Stimulated activated CD4-positive, alpha-beta T cell treated with anti-CD3 and anti-CD28 coated beads, Interleukin-15, amount 100 ng/mL, for 1 hour (primary cell): ENCODE measurements at places on chromosomes 2 and 18.

DNA sequence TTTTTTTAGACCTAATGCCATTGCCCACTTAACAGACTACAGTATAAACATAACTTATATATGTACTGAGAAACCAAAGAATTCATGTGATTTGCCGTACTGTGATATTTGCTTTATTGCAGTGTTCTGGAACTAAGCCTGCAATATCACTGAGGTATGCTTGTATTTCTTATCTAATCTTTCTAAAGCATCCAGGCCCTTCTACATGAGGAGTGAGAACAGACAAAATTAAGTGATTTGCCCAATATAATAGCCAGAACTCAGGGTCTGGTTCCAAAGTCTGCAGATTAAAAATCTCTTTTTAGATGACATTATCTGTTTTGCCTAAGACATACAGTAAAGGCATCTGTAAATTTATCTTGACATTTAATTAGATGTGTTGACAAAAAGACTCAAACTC, 41.9 kb downstream of the BMPR2 start:
- DNase-seq, result no peak

- no peak for DNase-seq
Observed at GRCh38 chr2:188975497-188976102, 1.4 kb downstream of the COL3A1 start.

GRCh38 chr18:31612124-31612523, 20.4 kb downstream of the TTR start:
- no peak for DNase-seq

DNA sequence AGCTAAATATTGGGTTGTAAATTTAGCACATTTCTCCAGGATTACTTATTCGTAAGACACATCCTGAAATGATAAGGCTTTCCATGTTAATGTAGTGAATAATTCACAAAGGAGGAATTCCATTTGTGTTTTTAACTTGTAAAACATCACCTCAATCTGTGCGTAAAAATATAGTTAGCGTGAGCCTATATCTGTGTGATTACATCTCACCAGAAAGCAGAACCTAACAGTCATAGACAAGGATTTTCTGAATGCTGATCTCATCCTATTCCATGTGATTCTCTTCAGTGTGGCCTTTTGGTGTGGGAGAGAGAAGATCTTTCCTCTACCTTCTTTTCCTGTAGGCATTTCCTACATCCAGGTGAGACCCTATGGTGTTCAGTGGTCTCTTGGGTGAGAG, 263.2 kb upstream of the RASGRP3 start:
- no peak for DNase-seq

GRCh38 chr18:22337306-22337705, 80.4 kb downstream of the CTAGE1 start:
- no peak for DNase-seq

- no peak for DNase-seq
Observed at GRCh38 chr2:42844901-42845821, 52.8 kb upstream of the HAAO start.

DNA sequence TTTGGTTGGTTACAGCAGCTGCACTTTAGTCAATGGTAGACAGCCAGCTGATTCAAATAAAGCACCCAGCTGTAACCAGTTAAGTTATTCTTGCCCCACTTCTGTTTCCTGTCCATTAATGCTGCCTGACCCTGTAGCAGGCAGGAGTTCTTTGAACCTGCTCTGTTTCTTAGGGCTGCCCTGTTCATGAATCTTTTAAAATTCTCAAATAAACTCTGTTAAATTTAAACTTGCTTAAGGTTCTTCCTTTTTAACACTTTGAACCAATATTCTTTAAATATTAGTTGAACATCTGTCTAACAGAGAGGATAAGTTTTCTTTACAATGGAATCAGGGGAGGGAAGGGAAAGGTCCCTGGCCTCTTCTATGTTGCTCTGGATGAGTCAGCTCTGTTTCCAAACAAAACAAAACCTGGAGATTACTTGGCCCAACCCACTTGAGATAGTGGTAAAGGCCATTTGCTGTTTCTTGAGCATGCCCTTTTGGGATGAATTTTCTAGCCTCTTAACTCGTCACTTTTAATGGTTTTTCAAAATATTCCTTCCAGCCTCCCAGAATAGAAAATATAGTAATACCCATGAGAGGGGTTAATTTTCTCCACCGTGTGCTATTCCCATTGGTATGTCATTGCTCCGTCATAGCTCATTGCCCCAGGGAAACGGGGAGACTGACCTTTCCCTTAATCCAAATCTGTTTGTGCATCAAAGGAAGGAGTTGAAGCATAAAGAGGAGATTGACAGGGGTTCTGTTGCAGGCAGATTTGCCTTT, 112.1 kb upstream of the FHL2 start:
- no peak for DNase-seq

DNA sequence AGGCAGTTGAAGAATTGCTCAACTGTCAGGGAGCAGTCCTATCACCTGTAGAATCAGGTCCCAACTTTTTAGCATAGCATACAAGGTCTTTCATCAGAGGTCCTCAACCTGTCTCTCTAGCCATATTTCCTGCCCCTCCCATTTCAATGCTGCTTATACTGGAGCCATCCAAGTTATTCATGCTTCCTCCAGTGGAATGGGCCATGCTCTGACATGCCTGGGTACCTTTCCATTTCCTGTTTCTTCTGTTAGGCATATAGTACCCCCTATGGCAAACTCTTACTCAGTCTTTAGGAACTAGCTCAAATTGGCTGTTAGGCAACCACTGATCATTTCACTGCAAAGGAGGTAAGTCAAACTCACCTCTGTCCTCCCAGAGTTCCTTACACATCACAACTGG, 51.0 kb upstream of the ABCA12 start:
- no peak for DNase-seq

- no peak for DNase-seq
Observed at GRCh38 chr2:127423478-127423843, 5.2 kb downstream of the PROC start.

DNA sequence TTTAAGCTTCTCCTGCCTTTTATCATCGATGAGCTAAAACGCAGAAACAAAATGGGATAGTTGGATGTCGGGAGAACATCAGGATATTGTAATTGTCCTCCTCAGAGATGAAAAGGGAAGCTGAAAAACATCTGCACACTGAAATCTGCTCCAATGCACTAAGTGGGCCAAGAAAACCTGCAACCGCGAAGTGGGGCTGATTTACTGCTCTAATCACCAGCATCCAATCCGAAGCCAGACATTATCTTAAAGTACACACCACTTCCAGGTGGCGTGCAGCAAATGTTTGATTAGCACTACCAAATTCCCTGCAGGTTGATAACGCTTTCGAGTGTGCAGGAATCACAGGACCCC, 230.3 kb upstream of the SLC14A2 start:
- no peak for DNase-seq

DNA sequence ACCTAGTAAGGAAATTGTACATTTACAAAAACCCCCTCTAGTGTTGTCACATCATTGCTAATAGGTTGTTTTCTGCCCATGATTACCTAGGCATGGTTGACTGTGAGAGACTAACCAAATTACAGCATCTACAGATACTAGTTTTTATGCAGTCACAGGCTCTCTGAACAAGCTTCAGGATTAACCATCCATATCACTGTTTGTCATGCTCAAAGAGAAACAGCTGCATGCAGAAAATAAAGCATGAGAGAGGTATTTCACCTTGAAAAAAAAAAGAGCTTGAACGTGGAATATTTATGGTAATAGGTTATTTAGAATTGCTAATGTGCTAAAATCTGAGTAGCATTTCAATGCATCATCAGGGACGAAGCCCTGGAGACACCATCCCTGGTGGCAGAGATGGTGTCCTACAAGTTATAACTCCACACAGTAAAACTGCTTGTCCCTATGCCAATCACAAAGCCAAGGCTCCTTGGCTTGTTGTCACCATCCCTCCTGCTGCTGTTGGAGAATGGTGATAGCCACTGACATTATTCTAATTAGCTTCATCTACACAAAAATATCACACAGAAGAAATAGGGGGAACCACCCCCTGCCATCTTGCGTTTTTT, 5.4 kb downstream of the NEB start:
- DNase-seq, result no peak

DNA sequence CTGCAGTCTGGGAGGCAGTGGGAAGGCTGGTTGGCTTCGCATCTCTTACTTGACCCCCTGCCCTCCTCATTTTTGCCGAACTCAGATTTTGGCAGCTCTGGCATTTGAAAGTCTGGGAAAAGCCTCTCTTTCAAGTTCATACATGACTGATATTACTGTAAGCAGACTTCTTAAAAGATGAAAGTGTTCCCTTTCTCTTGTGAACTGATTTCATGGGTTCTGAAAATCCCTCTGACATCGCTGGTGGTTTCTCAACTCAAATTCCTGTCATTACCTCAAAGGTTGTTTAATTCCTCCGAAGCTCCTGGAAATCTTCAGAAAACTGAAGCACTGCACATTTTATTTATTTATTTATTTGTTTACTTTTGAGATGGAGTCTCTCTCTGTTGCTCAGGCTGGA, 16.9 kb upstream of the SLC38A11 start:
- DNase-seq, result no peak

GRCh38 chr2:8535469-8535795, 146.4 kb upstream of the ID2 start:
- DNase-seq, result no peak

DNA sequence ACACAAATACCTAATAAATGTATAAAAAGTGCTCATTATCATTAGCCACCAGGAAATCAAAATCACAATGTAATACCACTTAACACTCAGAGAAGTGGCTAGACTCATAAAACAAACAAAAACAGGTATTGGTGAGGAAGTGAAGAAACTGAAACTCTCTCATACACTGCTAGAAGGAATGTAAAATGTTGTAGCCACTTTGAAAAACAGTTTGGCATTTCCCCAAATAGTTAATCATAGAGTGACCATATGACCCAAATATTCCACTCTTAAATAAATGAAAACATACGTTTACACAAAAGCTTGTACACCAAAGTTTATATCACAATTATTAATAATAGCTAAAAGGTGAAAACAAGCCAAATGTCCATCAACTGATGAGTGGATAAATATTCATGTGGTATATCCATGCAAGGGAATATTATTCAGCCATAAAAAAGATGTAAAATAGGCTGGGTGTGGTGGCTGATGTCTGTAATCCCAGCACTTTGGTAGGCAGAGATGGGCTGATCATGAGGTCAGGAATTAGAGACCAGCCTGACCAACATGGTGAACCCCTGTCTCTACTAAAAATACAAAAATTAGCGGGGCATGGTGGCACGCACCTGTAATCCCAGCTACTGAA, 86.2 kb upstream of the COL5A2 start:
- no peak for DNase-seq

GRCh38 chr2:39094717-39095363, 26.0 kb downstream of the SOS1 start:
- no peak for DNase-seq

DNA sequence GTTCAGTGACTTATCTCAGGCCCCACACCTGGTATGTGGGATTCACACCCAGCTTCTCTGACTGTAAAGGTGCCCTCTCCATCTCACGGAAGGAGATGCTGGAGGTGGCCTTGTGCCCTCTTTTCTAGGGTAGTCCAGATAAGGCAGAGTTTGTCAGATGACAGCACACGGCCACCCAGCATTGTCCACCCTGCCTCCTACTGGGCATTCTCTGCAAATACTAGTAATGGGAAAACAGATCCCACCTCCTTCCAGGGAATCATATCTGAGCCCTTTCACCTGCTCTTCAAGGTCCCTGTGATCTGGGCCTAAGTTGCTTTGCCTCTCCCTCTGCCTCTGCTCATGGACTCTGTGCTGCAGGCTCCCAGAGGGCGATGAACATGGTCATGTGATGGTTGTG, 214.7 kb downstream of the CLIP4 start:
- DNase-seq, result no peak

DNA sequence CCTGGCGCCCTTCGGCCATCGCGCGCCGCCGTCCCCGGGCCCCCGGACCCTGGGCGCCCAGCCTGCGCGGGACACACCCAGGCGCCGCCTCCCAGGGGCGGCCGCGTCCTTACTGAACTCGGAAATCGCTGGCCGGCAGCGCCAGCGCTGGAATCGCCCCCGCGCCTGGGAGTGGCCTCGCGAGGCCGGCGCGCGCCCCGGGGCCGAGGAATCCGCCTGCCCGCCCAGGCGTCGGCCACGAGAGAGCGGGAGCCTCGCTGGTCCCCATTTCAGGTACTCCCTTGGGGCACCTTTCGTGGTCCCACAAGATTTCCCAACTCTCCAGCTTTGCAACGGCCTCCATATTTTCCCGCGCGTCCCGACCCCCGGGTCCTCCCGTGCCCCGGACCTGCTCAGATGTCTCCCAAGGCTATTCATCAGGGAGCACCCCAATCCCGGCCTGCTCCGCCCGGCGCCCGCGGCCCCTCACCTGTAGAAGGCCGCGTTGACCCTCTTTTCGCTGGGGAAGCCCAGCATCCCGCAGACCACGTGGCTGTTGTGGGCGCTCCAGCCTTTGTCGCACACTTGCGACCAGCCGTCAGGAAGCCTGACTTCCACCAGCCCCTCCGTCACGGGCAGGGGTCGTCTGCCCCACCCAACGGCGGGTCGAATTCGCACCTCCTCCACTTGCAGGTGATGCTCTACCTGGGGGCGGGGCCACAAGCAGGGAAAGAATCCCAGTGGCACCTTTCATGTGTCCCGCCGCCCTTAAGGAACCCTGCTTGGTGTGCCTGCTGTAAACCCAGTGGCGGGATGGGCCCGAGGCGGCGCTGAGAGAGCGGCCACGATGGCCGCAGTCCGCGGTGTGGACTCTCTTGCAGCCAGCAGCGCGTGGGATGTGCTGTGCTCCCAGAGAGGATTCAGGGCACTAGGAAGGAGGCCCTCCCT, 4.6 kb downstream of the LOXL3 start:
- DNase-seq, result no peak

DNA sequence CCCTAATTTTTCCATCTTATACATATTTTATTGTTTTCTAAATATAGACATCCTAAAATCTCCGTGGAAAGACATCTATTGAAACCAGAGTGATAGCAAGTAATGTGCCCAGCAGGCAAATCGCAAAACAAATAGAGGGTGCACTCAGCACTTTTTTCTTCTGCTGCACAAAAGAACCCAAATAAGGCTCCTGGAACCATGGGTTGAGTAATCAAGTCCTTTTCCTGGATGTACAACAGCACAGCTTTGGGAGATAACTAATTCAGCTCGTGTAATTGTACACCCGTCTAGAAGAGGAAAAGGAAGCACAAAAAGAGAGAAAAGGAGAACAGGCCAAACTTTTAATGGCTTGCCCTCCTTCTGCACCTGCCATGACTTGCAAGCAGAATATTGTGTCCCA, 126.9 kb upstream of the TLK1 start:
- DNase-seq, result no peak
